ENCODE measurements at places on chromosomes 2 and 18. TPM values are rescaled to one million over a fixed set of nuclear protein-coding genes. Genes with fewer than 3 reads are reported as not detected.

The NCKAP5 gene
- 0.30 TPM for total RNA-seq

The TMEM17 gene
- total RNA-seq, result 3.2 TPM

The SUPT7L gene
- 25.2 TPM for total RNA-seq

The KCNJ13 gene
- total RNA-seq, result not detected

The CMPK2 gene
- 1.5 TPM for total RNA-seq

The NMUR1 gene
- total RNA-seq, result not detected

The IGFBP2 gene
- 143 TPM for total RNA-seq

The SOX11 gene
- 0.02 TPM for total RNA-seq

The CCDC141 gene
- 0.30 TPM for total RNA-seq

The GPR35 gene
- 4.2 TPM for total RNA-seq

The RFTN2 gene
- not detected for total RNA-seq

The KCNG2 gene
- total RNA-seq, result not detected

The ATL2 gene
- 80.7 TPM for total RNA-seq

The RAB1A gene
- total RNA-seq, result 131 TPM

The LCT gene
- total RNA-seq, result 0.12 TPM

The ERBB4 gene
- 0.10 TPM for total RNA-seq

The CDK15 gene
- not detected for total RNA-seq

The TTR gene
- total RNA-seq, result 1.2 TPM

The C1QL2 gene
- total RNA-seq, result not detected

The ERICH2 gene
- 2.4 TPM for total RNA-seq

The KIF5C gene
- total RNA-seq, result 6.5 TPM

The SLC14A1 gene
- total RNA-seq, result not detected

The C2orf66 gene
- not detected for total RNA-seq

The AGXT gene
- total RNA-seq, result 0.34 TPM

The TUBA4B gene
- total RNA-seq, result not detected

All from HCT116 (cell line).